Glomerular endothelial cell (primary cell): ENCODE measurements at places on chromosomes 2 and 18.

- no peak for DNase-seq
These were observed 480.8 kb downstream of the NRXN1 start for GRCh38 chr2:50551018-50551726.

DNA sequence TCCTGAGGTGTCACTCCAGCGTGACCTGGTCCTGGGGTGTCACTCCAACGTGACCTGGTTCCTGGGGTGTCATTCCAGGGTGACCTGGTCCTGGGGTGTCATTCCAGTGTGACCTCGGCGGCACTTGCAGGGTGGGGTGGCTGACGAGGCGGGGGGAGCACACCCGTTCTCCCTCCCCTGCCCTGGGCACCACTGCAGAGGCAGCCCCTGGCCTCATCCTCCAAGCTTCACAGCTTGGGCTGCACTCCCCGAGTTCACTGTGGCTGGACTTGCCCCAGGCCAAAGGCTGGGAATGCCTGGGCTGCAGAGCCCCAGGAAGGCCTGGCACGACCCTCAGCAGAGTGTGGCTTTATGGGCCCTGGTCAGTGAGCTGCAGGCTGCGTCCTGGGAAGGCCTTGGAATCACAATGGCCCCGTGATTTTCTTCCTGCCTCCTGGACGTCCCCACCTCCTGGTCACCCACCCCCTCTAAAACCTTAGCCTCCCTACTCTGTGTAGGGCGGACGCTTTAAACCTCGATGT is 88.3 kb downstream of the NFATC1 start:
- DNase-seq, result no peak

DNA sequence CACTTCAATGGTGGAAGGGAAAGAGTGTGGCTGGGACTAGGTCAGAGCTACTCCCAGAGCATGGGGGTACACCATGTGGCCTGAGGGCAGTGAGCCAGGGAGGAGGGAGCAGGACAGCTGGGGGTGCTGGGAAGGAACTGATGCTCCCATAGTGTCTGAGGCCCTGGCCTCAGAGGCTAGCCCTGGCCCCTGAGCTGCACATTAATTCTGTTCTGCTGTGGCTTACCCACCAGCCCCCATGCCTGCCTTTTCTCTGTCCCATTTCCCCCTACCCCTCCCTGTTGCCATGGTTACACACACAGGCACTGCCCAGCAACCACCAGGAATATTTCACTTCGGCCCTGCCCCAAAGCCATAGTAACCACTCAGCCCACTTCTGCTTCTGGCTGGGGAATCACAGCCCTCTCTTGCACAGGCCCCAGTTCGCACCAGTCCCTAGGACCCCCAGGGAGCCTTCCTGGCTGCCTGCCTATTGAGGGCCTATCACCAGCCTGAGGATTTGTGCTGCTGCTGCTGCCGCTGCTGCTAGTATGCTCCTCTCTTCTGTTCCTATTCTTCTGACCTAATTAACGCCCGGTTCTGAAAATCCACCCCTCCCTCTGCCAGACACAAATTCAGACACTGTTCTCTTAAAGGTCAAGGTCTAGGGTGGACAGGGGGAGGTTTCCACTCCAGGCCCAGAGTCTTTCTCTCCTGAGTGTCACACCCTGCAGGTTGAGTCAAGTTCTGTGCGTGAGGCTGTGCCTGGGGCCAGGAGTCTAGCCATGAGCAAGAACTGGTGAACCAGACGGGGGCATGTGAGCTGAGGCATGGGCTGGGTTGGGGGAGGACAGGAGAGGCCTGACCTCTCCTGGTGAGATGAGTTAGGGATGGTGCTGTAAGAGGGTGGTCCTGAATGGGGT is 87.1 kb upstream of the MCFD2 start:
- no peak for DNase-seq

DNA sequence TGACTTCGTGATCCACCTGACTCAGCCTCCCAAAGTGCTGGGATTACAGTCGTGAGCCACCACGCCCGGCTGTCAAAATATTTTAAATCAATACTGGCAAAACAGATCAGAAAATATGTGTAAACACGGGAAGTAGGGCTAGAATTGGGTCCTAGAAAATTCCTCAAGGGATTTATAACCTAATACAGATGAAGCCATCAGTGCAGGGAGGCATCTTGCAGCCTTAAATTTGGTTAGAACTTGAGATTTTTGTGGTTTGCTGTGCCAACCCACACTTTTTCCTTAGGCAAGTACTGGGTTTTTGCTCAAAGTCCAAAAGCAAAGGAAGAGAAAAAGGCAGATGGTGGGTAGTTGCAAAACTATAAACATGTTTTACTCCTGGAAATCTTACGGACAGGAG is 33.7 kb upstream of the NFE2L2 start:
- no peak for DNase-seq

DNA sequence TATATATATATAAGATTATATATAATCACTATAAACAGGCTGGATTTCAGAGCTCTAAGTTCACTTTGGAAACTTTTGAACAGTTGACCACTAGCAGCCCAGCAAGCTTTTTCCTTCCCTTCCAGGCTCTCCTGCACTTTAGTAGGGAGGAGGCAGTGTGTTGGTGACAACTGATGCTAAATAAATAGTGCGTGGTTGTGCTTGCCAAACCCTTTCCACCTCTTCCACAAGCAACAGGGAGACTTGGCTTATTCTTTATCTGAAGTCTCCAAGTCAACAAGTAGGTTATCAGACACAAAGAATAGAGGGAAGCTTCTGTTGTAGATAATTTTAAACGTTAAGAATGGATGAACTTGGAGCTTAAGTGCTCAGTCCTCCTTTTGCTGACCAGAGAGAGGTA is 408.2 kb upstream of the HNRNPA3 start:
- DNase-seq, result no peak

DNA sequence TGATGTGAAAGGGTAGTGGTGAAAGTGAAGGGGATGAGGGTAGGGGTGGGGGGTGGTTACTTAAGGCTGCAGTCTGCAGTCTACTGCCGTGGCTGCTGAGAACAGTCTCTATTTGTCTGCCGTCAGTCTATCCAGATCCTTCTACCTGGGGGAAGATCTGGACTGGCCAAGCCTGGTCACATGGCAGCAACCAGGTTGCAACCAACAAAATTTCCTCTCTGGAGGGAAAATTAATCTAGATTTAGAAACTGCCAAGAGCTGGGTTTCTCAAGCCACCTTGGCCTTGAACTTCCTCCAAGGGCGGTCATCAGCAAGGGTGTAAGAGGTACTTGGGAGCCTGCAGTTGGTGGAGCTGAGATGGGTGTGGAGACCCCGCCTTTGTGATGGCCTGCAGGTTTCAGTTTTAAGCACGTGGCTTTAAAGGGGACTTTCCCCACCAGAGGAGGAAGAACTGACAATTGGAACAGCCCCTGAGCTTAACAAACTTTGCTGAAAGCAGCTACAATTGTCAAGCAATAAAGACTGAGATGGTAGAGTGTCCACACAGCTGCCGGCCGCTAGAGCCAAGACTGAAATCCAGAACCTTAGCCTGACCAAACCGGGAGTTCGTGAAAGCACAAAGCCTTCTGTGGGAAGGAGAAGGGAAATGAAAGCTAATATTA is 31.4 kb upstream of the KCMF1 start:
- no peak for DNase-seq

GRCh38 chr2:50469784-50470183 is 562.1 kb downstream of the NRXN1 start:
- no peak for DNase-seq

DNA sequence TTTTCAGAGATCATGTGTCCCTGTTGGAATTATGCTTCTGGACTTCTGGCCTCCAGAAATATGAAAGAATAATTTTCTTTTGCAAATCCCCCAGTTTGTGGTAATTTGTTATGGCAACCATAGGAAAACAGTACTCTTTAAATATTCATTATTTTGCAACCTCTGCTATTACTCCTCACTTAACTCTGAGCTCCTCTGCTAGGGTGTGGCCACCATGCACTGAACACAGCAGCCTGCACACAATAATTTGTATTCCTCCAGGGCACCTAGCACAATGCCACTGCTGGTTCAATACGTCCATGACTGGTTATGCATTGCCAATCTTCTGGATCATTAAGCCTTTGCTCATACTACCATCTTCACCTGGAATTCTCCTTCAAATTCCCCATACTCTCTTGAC is 232.0 kb downstream of the CNTNAP5 start:
- DNase-seq, result no peak

- DNase-seq, result no peak
These were observed 264.3 kb upstream of the SLC39A10 start for GRCh38 chr2:195392446-195393336.

DNA sequence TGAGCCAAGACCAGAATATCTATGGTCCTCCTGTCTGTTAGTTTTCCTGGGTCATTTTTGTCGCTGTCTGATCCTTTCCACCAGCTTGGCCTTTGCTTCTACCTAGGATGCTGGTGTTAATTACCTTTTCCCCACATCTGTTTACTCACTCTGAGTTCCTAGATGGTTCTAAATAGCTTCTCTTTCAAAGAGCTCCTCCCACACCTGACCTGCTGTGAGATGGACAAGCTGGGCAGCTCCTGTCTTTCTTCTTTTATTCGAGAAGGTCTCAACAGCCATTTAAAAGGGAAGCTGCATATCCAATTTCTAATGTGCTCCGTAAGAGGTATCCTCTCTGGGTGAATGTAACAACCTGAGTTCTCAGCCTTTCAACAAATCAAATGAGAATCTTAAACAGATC is 156.2 kb downstream of the HRH4 start:
- no peak for DNase-seq

- DNase-seq, result no peak
These were observed 127.2 kb downstream of the CTNNA2 start for GRCh38 chr2:79640001-79640400.

GRCh38 chr2:23320058-23320457 is 64.9 kb upstream of the KLHL29 start:
- no peak for DNase-seq

- DNase-seq, result no peak
These were observed 202.9 kb downstream of the NDUFA10 start for GRCh38 chr2:239822146-239822831.

DNA sequence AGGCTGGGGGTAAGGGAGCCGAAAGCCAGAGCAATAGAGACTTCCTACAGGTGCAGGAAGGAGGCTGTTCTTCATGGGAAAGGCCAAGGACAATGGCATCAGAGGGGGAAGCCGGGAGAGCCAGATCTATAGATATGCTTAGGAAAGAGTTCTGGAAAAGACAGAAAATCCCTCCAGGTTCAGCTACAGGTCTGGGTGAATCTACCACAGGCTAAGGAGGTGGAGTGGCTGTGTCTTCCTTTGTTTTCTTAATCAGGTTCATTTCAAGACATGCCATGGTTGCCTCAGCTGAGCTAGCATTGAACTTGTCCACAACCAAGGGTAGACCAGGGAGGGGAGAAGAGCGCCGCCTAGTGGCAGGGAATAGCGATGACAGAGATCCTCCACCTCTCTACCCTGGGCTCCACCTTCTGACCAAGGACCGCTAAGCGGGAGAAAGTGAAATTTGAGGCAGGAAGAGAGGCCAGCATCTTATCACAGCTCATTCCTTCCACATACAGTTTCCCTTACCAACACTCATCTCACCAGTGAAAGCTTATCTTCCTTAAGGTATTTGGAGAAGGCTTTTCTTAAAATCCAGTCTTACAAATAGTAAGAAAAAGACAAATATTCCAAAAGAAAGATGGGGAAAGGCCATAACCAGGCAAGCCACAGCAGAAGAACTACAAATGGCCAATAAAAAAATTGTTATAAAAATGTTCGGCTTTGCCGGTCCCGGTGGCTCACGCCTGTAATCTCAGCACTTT is 74.2 kb downstream of the VIT start:
- peak; percentile 20 for DNase-seq

DNA sequence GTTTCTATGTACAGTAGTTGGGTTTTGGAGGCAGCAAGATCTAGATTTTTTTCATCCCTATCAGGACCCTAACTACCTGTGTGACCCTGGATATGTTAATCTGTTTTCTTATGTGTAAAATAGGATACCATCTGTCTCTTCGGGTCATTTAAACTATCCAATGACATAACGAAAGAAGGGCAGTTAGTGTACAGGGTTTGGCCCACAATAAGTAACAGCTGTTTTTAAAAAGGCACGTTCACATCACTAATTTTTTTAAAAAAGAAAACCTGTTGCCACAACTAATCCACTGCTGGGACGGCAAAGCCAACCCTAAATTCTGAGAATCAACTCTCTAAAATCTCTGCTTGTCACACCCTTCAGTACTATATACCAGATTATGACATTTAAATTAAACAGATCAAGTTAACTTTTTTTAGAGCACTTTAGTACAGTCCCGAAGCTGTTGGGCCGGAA is 869 bp downstream of the USP40 start:
- DNase-seq, result no peak

- DNase-seq, result no peak
These were observed 9.0 kb downstream of the METTL21A start for GRCh38 chr2:207616185-207616584.

DNA sequence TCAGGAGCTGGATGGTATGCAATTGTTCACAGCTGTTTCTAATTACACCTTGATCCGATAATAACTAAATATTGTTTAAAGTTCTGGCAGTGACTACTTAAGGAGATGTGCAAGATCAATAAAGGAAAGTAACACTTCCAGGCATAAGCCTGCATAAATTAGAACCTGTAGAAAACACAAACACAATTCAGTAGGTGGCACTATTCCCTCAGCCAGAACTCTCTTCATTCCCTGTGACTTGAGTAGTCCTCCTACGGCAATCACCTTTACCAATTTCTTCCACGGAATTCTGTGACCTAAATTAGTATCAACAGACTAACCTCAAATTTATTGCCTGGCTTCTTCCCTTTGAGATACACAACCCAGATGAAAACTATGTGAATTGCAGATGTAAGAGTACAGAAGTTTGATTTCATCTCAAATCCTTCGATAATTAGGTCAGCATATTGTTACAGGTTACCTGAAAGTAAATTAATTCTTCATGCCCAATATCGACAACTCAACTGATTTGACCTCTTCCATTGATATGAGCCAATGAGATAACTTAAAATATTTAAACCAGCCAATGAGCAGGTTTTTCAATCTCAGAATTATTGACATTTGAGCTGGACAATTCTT is 137.8 kb downstream of the PID1 start:
- no peak for DNase-seq

- no peak for DNase-seq
These were observed at the start of gene DARS1 for GRCh38 chr2:135985018-135985825. TSS of gene DARS1 (minus strand) at chr2:135985626. CDS start at chr2:135985468, 158 bp downstream.

DNA sequence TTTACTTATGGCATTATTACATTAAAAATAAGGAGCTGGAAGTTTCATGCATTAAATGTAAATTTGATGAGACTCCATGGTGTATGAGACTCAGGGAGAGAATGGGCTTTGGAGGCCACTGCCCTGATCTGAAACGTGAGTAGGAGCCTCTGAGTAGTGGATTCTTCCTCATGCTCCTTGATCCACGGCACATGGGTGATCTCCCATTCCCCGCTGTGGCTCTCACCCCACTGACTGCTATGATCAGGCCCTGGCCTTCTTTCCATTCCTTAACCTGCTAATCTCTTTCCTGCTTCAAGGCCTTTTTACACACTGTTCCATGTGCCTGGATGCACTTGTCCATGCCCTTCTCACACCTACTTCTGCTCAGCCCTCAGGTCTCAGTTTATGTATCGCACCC is 68.4 kb downstream of the SMAD7 start:
- DNase-seq, result no peak
